ENCODE measurements at places on chromosomes 1 and 21.

DNA sequence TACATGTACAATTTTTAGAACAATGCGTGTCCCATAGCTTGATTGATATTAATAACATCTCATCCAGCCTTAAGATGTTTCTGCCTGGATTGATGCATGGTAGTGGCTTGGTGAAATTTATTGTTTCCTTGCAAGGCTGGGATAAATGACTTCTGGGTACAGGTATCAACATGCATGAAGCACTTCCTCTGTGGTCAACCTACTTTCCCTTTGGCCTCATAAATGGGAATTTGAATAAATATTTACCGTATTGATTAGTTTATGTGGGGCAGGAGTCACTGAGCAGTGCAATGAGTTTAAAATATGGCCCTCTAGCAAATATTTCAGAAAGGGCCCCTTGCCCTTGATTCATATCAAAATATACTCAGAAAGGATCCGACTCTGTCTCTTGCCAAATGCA is 83.9 kb upstream of the KCNE2 start:
- no peak for DNase-seq

DNA sequence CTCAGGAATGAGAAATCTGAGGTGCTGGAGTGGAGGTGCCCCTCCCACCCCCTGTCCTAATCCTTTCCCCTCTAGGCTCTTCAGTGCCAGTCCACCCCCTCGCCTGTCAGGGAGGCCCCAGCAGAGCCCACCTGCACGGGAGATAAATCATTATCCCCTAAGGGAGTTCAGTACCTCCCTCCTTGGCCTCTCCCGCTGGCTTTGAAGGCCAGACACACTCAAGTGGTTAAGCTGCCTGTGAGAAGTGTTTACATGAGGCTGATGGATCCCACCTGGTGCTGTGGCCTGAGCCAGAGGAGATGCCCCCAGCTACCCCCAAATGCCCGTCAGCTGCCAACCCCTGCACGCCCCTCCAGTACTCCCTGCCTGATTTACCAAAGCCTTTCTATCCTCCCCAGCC is 3.7 kb downstream of the RSPO1 start:
- no peak for DNase-seq

DNA sequence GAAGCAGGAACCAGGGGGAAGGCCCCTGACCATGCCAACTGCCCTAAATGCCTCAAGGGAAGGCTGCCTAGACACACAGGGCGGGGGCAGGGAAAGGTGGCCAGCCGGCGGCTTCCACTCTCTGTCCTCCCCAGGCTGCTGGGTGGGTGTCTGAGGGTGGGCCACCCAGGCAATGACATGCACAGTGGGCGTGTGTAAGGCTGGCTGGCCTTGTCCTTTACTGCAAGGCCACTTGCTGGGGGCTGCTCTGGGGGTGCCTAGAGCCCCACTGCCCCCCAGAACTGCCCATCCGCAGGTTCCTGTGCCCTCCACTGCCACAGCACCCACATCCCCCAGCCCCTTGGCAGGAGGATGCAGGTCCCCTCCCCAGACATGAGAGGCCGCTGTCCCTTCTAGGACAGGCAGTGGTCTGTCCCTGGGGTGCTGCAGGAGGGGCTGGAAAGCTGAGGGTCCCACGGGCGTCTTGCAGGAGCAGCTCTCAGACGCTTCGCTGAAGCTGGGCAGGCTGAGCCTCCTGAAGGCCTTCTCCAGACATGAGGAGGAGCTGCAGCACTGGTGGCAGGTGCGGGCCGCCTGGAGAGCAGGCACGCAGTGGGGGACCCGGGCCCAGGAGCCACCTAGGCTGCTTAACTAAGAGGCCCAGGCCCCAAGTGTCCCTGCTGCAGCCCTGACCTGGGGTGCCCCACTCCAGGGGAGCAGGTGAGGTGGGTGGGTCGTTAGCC is 10.1 kb downstream of the CCDC27 start:
- DNase-seq, result no peak

- DNase-seq, result no peak
These were observed 2.0 kb downstream of the ARHGEF16 start for GRCh38 chr1:3456449-3456963.

DNA sequence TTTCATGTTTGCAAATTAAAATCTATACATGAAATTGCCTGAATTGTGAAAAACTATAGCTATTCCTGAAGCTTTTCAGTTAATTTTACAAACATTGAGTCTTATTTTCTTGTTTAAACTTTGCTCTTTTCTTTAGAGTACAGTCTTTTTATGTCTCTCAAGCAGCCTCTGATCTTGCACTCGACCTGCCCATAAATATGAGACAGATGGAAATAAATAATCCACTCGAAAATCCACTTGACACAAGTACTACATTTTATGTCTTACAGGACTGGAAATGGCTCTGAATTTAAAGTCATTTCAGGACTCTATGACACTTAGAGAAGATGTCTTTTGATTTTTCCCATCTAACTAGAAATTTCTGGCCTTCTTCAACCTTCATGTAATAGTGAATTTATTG is 283.8 kb downstream of the USP25 start:
- DNase-seq, result no peak

DNA sequence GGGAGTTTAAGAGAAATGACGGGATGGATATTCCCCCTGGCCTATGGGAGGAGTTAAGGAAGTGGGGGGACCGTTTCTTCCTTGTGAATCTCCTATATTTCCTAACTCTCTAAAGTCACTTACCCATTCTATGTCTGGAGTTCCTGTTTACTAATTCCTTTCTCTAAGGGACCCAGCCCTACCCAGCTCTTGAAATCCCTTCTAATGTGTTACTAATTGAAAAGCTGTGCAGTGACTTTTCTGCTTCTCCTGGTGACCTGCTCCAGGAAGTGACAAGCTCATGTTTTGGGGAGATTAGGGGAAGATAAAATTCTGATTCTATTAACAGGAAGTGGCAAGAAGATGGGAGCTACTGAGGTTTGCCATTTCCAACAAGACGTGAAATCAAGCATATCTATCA is 4.0 kb upstream of the SAMSN1 start:
- DNase-seq, result no peak

GRCh38 chr1:204341380-204341779 is 18.3 kb downstream of the PLEKHA6 start:
- DNase-seq, result no peak

DNA sequence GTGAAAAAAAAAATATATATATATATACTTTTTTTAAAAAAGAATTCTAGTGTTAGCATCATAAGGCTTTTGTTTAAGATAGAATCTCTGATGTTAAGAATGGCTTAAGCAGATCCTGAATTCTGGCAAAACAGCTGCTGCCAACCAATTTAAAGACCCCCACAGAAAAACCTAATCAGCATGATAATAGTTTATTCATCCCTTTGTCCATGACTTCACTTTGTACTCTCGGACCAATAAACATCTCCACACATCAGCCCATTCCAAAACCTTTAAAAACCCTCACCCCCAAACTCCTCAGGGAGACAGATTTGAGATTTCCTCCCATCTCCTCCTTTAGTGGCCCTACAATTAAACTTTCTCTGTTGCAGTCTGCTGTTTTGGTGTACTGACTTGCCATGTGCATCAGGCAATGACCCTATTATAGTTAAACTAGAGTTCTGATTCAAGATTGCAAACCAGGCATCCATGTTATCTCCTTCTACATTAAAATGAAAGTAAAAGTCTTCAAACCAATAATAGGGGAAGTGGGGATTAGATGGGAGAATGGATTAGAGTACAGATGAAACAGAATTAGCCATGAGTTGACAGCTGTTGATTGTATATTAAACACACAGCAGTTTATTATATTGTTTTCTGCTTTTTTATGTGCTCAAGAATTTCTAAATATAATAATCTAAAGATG is 9.8 kb upstream of the PHTF1 start:
- no peak for DNase-seq

- no peak for DNase-seq
These were observed 5.2 kb downstream of the ELF3 start for GRCh38 chr1:202015662-202015937.

DNA sequence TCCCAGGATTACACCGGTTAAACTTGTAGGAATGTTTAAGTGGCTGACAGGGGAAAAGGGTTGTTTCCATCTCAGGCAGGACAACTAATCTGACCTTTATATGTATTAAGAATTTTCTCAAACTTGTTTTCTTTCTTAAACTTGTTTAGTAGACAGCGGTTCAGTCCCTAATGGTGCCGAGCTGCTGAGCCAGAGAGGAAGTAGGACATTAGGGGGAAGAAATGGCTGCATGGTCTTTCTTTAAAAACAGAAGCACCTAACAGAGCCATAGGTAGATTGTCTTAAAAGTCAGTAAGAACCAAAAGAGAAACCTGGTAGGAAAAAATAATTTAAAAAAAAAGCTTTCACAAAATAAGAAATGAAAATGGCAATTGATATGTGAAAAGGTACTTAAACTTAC is 3.3 kb downstream of the GBP4 start:
- no peak for DNase-seq

GRCh38 chr21:23725576-23725975 is 1881.7 kb downstream of the MRPL39 start:
- peak; percentile 8 for DNase-seq

DNA sequence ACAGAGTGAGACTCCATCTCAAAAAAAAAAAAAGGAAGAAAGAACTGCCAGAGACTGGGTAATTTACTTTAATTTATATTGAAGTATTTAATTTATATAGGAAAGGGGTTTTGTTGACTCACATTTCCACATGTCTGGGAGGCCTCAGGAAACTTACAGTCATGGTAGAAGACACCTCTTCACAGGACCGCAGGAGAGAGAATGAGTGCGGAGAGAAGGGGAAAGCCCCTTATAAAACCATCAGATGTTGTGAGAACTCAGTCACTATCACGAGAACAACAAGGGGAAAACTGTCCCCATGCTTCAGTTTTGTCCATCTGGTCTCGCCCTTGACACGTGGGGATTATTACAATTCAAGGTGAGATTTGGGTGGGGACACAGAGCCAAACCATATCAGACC is 25.8 kb upstream of the PPP1R8 start:
- DNase-seq, result no peak

DNA sequence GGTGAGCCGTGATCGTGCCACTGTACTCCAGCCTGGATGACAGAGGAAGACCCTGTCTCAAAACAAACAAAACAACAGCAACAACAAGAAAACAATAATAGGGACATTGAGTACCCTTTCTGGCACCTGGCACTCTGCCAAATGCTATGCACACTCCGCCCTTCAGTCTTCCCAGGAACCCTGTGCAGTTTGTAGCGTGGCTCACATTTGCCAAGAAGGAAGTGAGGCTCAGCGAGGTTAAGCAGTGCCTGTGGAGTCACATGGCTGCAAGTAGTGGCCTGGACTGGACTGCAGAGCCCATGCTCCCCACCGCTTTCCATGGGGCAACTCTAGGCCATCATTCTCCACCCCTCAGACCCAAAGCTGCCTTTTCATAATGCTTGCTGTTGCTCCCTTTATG is 5.3 kb upstream of the EVA1B start:
- no peak for DNase-seq

DNA sequence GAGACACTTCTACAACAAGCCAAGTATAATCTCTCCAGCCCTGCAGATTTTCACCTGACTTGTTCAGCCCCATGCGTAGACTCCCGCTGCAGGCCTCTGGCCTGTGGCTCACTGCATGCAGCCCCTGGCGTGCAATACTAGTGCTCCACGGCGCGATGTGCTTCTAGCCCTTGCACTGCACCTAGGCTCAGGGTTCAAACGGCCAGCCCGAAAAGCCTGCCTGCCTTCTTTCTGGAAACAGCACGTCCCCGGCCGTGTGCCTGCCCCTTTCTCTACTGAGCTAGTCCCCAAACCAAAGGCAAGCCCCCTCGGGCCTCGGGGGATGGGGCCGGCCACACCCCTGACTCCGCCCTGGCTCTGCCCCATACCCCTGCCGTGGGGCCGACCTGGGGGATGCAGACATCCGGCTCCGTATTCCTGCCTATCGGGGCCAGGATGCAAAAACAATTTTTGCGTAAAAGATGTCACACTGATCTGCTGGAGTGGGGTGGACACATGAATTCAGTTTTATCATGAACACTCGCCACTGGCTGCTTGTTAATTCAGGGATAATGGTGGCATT is 26.3 kb upstream of the TRAPPC10 start:
- no peak for DNase-seq

DNA sequence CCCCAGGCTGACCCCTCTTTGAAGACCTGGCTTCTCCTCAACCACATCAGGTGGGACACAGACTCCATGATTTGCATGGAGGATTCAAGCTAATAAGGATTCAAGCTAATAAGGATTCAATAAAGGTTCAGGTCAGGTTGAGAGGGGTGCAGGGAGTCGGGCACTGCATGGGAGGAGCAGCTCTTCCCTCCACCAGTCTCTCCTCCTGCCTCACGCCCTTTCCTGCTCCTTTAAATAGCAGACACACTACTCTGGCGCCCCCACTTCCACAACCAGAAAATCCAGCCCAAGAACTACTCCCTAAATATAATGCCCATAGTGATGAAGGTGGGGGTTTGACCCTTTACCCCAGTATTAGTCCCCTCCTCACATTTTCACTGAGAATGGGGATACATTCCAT is 7.1 kb downstream of the MEX3A start:
- no peak for DNase-seq

DNA sequence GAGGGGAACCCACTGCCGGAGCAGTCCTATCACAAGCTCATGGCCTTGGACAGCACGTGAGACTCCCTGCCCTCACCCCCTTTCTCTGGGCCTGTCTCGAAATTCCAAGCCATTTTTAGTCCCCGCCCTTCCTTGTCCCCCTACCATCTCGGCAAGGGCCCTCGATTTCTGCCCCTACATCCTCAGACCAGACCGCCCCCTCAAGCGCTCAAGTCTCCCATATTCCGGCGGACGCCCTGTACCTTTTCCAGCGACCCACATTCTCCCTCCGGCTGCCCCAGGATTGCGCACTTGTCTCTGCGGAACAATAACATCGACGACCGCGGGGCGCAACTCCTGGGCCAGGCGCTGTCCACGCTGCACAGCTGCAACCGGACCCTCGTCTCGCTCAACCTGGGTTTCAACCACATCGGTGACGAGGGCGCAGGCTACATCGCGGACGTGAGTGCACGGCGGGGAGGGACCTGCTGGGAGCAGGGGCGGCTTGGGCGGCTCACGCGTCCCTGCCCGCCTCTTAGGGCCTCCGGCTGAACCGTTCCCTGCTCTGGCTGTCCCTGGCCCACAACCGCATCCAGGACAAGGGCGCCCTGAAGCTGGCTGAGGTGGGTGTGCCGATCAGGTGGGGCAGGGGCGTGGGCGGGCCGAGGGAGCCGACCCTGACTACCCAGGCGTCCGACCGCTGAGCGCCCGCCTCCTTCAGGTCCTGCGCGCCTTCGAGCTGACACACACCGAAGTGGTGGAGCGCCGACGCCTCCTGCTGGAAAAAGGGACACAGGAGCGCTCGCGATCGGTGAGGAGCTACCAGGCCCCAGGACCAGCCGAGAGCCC is 7.0 kb downstream of the LRRC71 start:
- peak; percentile 59 for DNase-seq

- DNase-seq, result no peak
These were observed 43.6 kb downstream of the AKNAD1 start for GRCh38 chr1:108813326-108813725.

- no peak for DNase-seq
These were observed 18.5 kb upstream of the LHX8 start for GRCh38 chr1:75115654-75116053.

- peak; percentile 18 for DNase-seq
These were observed 39.6 kb upstream of the LDLRAP1 start for GRCh38 chr1:25503551-25504426.

- DNase-seq, result no peak
These were observed at the start of gene TSPAN2 for GRCh38 chr1:115089420-115090185. TSS of gene TSPAN2 (minus strand) at chr1:115089503. CDS start at chr1:115089432, 71 bp downstream.

- no peak for DNase-seq
These were observed 178.7 kb upstream of the DPYD start for GRCh38 chr1:98099501-98099900.

GRCh38 chr1:103106426-103107341 is 1.6 kb downstream of the COL11A1 start:
- DNase-seq, result peak; percentile 13

All from NCI-H1694 treated with DMSO at 0.1 percent for 48 hours (cell line).